Endothelial cell (in vitro differentiated cells): ENCODE measurements at places on chromosomes 5 and 9.

DNA sequence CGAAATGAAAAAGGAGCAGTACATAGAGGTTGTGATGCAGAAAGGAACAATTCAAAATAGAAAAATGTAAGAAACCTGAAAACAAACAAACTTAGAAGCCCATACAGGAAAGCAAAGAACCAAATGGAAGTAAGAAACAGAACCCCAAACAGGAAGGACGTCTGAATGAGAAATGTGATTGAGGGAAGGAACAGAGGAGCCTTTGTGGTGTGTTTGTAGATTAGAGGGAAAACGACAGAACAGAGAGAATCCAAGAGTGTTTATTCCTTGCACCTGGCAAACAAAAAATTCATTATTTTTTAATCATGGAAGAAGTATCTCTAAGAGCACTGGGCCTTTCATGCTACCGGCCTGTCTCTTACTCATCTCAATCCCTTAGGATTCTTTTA lies 67.8 kb upstream of the ZSWIM6 start:
- DNase-seq = no peak

- DNase-seq = no peak
Measured at GRCh38 chr5:180286-180918, 10.9 kb upstream of the LRRC14B start.

DNA sequence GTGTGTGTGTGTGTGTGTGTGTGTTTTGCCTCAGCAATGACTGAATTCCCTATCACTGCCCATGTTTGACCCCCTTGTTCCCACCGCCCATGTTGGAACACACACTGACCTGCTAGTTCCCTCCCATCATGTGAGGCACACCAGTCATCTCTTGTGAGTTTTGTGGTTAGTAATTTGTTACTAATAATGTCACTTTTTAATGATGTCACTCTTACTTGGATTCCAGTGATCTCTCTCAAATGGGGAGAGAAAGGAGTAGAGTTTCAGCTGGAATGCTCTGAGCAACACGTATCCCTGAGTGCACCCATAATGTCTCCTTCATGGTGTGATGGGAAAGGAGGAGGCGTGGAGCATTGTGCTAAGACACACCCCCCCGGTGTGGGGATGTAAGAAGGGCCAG lies 172.6 kb downstream of the SH3GL2 start:
- DNase-seq = no peak

- no peak for DNase-seq
Measured at GRCh38 chr9:109304347-109304746, 16.5 kb downstream of the EPB41L4B start.

- no peak for DNase-seq
Measured at GRCh38 chr5:135337064-135337463, 62.0 kb downstream of the MACROH2A1 start.

DNA sequence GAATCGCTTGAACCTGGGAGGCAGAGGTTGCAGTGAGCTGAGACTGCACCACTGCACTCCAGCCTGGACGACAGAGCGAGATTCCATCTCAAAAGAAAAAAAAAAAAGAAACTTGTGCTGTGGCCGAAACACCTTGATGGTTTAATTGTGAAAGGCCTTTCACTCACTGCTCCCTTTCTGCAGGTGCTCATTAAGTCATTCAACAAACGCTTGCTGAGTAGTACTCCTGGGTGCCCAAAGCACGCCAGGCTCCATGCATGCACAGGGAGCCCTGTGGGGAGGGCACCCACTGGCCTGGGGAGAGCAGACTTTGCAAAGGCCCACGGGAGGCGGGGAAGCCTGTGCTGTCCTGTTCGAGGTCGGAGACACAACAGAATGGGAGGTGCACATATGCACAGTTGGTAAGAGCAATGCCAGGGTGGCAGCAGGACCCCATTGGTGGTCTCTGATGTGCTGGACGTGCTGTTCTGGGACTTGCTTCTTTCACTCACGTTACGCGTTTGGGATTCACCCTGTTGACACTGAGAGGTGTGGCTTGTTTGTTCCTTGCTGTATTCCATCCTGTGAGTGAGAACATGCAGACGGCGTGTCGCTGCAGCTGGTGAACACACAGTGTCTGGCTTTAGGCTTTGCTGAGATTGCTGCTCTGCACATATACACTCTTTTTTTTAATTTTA lies 3.0 kb upstream of the ENTPD2 start:
- no peak for DNase-seq

DNA sequence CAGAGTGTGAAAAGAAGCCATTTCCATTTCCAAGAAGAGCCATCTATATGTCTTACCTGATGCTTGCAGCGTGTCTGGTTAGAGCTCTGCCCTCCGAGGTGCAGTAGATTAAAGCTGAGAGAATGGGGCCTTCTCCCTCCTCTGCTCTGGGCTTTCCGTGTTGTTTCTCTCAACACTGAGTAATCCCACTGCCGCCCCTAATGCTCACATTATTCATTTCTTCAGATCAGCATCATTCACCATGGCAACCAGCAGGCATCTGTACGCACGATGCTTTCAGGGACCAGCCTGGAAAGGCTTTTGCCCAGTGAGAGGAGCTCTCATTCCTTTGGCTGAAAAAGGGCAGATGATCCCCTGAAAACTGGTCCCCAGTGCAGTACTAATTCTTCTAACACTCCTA lies 79.6 kb downstream of the CYFIP2 start:
- DNase-seq = no peak

GRCh38 chr5:55421074-55421529 lies 113.3 kb downstream of the MTREX start:
- no peak for DNase-seq

DNA sequence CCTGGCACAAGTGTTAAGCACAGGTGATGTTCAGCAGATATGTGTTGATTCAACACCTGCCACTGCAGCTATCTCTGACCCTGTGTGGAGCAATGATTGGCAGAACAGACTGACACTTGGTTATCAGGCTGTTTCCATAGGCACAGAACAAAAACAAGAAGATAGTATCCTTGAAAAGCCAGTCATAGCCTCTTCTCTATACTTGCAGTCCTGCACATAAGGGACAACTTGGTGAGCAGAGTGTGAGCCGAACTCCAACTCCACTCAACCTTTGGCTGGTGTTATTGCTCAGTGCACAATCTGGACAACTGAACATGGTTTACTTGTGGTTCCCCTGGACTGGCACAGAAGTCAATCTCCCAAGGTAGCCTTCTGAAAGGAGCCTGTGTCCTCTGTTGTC lies 99.2 kb downstream of the ADAMTS12 start:
- DNase-seq = no peak

GRCh38 chr5:72171667-72172066 lies 64.4 kb downstream of the MAP1B start:
- DNase-seq = no peak

DNA sequence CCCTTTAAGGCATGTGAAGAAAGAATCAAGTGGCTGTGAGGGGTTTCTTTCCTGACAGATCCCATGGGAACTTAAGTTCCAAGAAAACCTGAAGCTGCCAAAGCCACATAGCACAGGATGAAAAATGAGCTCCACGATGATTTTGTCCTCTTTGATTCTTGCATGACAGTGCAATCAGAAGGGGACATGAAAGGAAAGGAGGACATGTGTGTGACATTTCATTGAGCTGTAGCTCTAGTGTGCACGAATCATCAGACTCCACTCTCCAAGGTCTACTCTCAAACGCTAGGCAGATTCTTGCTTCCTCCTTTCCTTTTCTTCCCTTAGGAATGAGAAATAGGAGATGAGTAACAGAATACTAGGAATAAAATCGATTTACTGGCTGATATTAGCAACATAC lies 142.0 kb downstream of the ZNF608 start:
- no peak for DNase-seq

DNA sequence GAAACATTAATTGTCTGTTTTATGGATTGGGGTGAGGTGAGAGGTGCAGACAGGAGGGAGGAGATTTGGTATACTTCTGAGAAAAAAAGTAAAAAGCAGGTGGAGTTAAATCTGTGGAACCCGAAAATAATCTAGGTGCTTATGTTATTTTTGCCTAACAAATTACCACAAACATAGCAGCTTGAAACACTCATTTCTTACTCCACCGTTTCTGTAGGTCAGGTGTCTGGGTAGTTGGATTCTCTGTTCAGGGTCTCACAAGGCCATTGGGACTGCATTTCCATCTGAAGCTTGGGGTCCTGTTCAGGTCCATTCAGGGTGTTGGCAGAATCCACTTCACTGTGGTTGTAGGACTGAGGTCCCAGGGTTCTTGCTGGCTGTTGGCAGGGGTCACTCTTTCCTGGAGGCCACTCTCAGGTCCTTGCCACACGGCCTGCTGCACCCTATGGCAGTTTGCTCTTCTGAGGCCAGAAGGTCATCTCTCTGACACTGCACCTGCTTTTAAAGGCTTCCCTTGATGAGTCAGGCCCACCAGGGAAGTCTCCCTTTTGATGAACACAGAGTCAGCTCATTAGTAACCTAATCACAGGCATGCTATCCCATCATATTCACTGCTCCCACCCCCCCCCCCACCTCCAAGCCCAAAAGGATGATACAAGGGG lies 82.2 kb downstream of the TRIO start:
- no peak for DNase-seq

- no peak for DNase-seq
Measured at GRCh38 chr9:15856591-15856990, 303.7 kb downstream of the CCDC171 start.

GRCh38 chr5:54753034-54753433 lies 232.4 kb downstream of the ESM1 start:
- DNase-seq = no peak

DNA sequence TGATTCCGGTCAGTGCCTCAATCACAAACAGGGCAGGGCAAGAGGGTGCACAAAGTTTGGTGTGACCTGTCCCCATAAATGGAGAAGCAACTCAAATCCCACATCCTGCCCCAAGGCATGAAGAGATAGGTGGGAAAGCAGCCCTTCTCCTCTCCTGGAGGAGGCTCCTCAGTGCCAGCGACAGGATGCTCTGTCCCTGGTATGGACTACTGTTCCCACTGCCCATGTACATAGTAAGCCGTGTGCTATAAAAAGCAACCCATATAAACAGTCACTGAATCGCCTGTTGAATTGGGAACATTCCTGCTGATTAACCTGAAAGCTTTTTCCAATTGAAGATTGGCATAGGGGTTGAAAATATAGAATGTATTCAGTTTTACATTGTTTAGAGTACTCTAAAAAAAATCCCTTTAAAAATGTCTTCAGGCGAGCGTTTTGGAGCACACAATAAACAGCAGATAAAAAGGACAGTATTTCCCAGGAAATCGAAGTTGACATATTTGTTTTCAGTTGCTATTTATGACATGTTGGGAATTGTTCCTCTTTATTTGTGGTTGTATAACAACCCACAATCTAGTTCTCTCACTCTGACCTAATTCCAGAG lies 513.9 kb downstream of the DIRAS2 start:
- no peak for DNase-seq

DNA sequence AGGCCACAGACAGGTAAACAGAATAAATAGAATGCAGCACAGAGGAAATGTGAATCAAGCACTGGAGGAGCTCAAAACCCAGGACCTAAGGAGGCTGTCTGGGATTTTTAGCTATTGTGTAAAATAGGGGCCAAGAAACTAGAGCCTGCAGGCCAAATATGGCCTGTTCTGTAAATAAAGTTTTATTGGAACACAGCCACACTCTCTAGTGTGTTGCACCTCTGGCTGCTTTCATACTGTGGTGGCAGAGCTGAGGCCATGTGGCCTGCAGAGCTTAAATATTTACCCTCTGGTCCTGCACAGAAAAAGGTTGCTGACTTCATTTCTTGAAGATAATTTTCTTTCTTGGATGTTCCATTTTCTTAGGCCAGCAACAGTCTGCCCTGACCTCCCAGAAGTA lies 136.4 kb downstream of the WDR41 start:
- no peak for DNase-seq

GRCh38 chr9:133127340-133127981 lies 6.4 kb upstream of the RALGDS start:
- no peak for DNase-seq

GRCh38 chr5:141742866-141743851 lies 61.1 kb upstream of the ARAP3 start:
- DNase-seq = peak; percentile 68
